ENCODE measurements at places on chromosomes 2 and 18. TPM values are rescaled to one million over a fixed set of nuclear protein-coding genes. Genes with fewer than 3 reads are reported as not detected.

The KLHL30 gene
- not detected for polyA plus RNA-seq

The ZC3H6 gene
- polyA plus RNA-seq = 4.4 TPM

The ALPG gene
- not detected for polyA plus RNA-seq

The TMEM17 gene
- polyA plus RNA-seq = not detected

The VIL1 gene
- not detected for polyA plus RNA-seq

The LYPD6B gene
- 1.7 TPM for polyA plus RNA-seq

GRCh38 chr2:136051001-136051724, 65.7 kb upstream of the DARS1 start:
- no peaks in the 10 kb centered on the region for H3K27me3 ChIP-seq
- H3K36me3 ChIP-seq = no peaks in the 10 kb centered on the region
- H3K4me1 ChIP-seq = peaks cover 32% of the 10 kb centered on the region
- peak; percentile 26 for DNase-seq

- H3K27me3 ChIP-seq = no peaks in the 10 kb centered on the region
- no peak overlapping the region for H3K27ac ChIP-seq
- peaks cover 16% of the 10 kb centered on the region for H3K4me1 ChIP-seq
- DNase-seq = peak; percentile 76
- H3K36me3 ChIP-seq = no peaks in the 10 kb centered on the region
These were observed 1.3 kb downstream of the PKP4 start for GRCh38 chr2:158457826-158458616.

- no peaks in the 10 kb centered on the region for H3K4me1 ChIP-seq
- no peaks in the 10 kb centered on the region for H3K36me3 ChIP-seq
- no peak overlapping the region for H3K4me3 ChIP-seq
- no peaks in the 10 kb centered on the region for H3K27me3 ChIP-seq
- H3K27ac ChIP-seq = no peak overlapping the region
These were observed 153.0 kb downstream of the UXS1 start for GRCh38 chr2:106041150-106041549.

DNA sequence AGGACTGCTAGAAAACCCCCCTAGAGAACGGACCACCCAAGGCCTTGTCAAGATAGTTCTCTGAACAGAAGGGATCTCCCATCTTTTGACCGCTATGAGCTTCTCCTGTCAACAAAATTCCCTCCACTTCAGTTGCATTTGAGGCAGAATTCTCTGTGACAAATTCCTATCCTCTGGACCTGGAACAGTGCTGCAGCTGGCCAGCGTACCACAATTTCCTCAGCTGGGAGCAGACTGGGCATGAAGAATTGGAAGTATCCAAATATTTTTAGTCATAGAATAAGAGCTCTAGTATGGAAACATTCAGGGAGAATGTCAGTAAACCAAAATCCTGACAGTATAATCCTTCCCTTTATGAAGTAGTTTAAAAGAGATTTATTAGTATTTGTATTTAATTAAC, 147.1 kb upstream of the BOD1L2 start:
- no peaks in the 10 kb centered on the region for H3K27me3 ChIP-seq
- no peak for DNase-seq
- no peak overlapping the region for H3K4me3 ChIP-seq
- H3K27ac ChIP-seq = no peak overlapping the region
- no peaks in the 10 kb centered on the region for H3K4me1 ChIP-seq

DNA sequence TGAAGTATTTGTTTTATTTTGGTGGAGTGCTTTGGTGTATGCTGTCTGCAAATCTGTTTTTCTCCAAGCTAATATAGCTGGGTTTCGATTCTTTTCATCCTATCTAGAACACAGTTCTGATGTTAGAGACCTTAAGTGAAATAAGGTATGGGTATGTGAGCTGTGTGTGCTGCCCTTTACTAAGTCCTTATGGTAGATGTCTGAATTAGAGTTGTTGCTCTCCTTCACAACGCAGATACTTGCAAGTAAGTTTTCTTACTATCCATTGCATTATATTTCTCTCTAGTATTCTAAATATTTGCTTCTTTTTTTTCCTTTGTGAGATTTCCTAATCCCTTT, 38.6 kb downstream of the AGFG1 start:
- no peak for DNase-seq
- H3K27ac ChIP-seq = no peak overlapping the region
- peaks cover 2% of the 10 kb centered on the region for H3K36me3 ChIP-seq

- H3K36me3 ChIP-seq = no peaks in the 10 kb centered on the region
- DNase-seq = no peak
- H3K4me1 ChIP-seq = peaks cover 16% of the 10 kb centered on the region
- H3K27ac ChIP-seq = peak overlapping the region; percentile 70
- peak overlapping the region; percentile 78 for H3K4me3 ChIP-seq
These were observed 667 bp downstream of the GFPT1 start for GRCh38 chr2:69386360-69386759.

GRCh38 chr18:8849696-8850095, 144.3 kb downstream of the MTCL1 start:
- DNase-seq = no peak
- H3K27me3 ChIP-seq = no peaks in the 10 kb centered on the region
- no peak overlapping the region for H3K4me3 ChIP-seq

DNA sequence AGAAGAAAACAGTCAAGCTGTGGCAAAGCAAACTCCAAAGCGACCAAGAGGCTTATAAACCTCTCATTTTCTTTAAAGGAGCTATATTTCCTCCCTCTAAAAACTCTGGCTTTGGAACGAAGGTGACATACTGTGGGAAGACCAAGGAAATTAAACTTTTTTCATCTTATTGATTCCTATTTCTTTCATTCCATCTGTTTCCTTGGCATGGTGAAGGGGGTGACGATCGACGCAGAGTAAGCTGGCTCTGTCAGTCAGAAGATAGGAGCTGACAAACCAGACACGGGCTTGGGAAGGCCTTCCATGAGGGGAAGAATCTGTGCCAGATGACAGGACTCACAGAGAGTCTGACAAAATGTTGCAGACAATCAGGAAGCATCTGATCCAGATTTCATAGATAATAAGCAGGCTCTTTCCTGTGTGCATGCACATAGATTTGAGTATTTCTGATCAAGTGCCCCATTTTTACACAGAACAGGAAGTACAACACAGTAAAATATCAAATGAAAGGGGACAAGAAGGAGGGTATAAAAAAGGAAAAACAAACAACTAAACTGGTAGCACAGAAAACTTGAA, 261.7 kb downstream of the SATB2 start:
- no peaks in the 10 kb centered on the region for H3K4me1 ChIP-seq
- no peak overlapping the region for H3K27ac ChIP-seq
- H3K4me3 ChIP-seq = no peak overlapping the region
- no peaks in the 10 kb centered on the region for H3K36me3 ChIP-seq
- no peaks in the 10 kb centered on the region for H3K27me3 ChIP-seq
- DNase-seq = no peak

DNA sequence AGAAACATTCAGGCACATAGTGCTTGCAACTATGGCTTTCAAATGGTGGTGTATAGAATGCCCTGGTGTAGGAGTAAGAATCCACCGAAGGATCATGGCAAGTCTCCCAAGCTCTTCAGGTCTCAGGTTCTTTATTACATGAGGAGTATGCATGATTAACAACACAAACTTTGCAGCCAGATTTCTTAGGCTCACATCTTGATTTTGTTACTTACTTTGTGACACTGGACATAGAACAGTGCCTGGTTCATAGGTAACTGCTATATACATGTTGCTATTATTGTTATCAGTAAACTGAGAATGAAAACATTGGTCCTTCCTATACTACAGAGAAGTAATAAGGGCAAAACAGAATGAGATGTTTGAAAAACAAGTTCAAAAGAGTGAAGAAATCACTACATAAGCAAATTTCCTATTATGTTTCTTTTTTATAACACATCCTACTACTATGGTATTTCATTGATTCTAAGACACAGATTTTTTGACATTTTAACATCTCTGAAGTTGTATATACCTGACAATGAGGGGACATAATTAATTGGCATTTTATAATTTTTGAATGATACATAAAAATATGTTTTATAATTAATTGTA, 284.9 kb downstream of the C1D start:
- H3K27ac ChIP-seq = no peak overlapping the region
- H3K4me1 ChIP-seq = no peaks in the 10 kb centered on the region
- no peak for DNase-seq
- H3K4me3 ChIP-seq = no peak overlapping the region

DNA sequence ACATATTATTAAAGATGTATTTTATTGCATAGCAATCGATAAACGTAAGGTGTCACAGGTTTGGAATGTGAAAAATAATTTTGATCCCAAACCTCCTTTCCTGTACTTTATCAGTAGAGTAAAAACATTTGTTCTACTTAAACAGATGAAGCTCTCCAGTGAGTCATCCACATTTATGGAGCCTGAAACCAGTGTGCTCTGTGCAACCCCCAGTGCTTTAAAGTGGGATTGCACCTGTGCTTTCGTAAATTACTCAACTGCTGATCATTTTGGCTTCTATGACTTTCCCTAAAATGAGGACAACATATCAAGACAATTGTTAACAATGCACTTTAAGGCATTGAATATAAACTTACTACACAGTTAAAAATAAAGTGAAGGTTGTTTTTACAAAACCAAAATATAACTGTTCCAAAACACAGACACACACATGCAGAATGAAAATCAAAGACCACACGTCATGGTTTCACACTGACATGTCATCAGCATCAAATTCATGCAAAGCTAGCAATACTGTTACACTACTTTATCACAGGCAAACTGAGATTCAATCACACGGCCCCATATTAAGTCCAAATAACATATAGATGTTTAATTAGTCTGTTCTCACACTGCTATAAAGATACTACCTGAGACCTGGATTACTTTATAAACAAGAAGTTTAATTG, 9.7 kb downstream of the TMEM18 start:
- H3K27me3 ChIP-seq = no peaks in the 10 kb centered on the region

- H3K27ac ChIP-seq = no peak overlapping the region
- no peaks in the 10 kb centered on the region for H3K36me3 ChIP-seq
- H3K4me3 ChIP-seq = no peak overlapping the region
These were observed 16.8 kb upstream of the LYPD6 start for GRCh38 chr2:149313512-149313972.

- no peaks in the 10 kb centered on the region for H3K4me1 ChIP-seq
- H3K4me3 ChIP-seq = no peak overlapping the region
- no peaks in the 10 kb centered on the region for H3K27me3 ChIP-seq
- no peak overlapping the region for H3K27ac ChIP-seq
These were observed 96.8 kb downstream of the TGFA start for GRCh38 chr2:70456585-70457495.

DNA sequence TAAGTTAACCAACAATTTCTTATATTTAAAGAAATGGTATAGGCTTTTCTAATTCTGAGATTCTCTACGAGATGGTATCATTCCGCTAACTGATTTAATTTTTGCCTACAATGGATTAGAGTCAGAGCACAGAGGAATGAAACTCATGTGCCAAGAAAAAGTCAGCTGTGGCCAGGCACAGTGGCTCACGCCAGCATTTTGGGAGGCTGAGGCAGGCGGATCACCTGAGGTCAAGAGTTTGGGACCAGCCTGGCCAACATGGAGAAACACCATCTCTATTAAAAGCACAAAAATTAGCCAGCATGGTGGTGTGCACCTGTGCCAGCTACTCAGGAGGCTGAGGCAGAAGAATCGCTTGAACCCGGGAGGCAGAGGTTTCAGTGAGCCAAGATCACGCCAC, 17.0 kb upstream of the TTN start:
- H3K36me3 ChIP-seq = no peaks in the 10 kb centered on the region
- DNase-seq = no peak
- no peaks in the 10 kb centered on the region for H3K27me3 ChIP-seq
- H3K4me3 ChIP-seq = no peak overlapping the region

GRCh38 chr2:119765433-119766002, 5.8 kb downstream of the PTPN4 start:
- H3K4me3 ChIP-seq = no peak overlapping the region
- peaks cover 7% of the 10 kb centered on the region for H3K4me1 ChIP-seq
- no peak for DNase-seq
- H3K27me3 ChIP-seq = no peaks in the 10 kb centered on the region
- no peak overlapping the region for H3K27ac ChIP-seq

- H3K4me3 ChIP-seq = no peak overlapping the region
- DNase-seq = no peak
- no peaks in the 10 kb centered on the region for H3K36me3 ChIP-seq
- no peaks in the 10 kb centered on the region for H3K4me1 ChIP-seq
- H3K27ac ChIP-seq = no peak overlapping the region
These were observed 173.1 kb upstream of the NYAP2 start for GRCh38 chr2:225226441-225226840.

Measured in B cell (primary cell).